Thyroid gland (tissue), 4 donors: ENCODE measurements at places on chromosomes 16 and 17. TPM values are rescaled to one million over a fixed set of nuclear protein-coding genes. Genes with fewer than 3 reads are reported as not detected.

- no peak for DNase-seq
Observed at GRCh38 chr16:49283376-49284049, 1.9 kb upstream of the CBLN1 start.

GRCh38 chr17:48549281-48549630 is 4.3 kb upstream of the HOXB2 start:
- DNase-seq: no peak

The FAAP100 gene
- 35.2 TPM for total RNA-seq

The RHBDF2 gene
- total RNA-seq: 20.0 TPM

- peak; percentile 93 for DNase-seq
Observed at GRCh38 chr17:7857713-7858521, at the start of gene CYB5D1. Gene CYB5D1 (plus strand): TSS chr17:7858003. CDS start chr17:7858135, 132 bp downstream.

DNA sequence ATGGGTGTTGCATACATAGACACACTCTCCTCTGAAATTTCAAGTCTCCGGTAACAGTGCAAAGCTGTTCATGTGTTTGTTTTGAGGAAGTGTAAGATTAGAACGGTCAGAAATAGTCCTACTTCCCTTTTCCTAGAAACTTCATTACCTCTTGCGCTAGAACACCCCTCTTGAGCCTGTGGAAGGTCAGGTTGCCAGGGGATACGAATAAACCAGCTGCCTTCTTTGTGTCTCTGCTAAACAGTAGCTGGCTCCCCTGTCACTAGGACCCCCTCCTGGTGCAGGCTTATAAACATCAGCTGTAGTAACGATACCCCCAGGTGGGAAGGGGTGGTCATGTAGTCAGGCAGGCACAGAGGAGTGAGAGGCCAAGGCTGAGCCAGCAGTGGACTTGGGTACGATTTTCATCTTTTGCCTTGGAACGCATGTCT is 113.4 kb upstream of the RCVRN start:
- DNase-seq: no peak

The AOC3 gene
- 4.2 TPM for total RNA-seq

The YBX2 gene
- total RNA-seq: 1.7 TPM

The TEKT1 gene
- total RNA-seq: not detected

The TBC1D3G gene
- not detected for total RNA-seq

The HLF gene
- total RNA-seq: 50.3 TPM

DNA sequence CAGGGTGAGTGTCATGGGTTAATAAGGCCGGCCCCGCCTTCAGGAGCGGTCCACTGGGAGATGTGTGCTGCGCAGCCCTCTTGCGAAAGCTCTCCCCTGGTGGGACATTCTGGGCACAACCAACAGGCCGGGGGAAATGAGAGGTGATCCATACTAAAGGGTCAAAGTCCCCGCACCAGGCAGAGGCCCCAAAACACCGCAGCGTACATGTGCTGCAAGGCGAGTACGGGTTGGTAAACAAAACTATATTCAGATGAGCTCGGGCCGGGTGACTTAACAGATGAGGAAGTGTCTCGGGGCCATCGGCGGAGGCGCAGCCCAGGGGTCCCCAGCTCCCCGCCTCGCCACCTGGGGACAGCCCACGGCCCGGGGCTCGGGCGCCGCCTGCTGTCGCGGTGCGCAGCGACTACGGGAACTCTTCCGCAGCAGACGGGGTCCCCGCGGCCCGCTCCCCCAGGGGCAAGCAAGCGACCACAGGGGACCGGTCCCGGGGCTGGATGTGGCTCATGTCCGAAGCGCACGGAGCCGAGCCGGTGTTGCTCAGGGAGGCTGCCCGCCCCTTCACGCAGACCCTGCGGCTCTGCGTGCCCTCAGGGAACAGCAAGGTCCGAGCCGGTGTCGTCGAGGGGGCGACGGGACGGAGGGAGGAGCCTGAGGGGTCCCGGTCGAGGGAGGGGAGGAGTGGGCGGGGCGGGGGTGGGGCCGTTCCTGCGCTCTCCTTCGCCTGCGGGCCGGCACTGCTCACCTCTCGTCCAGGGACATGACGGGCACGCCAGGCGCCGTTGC is at the start of gene RAB37:
Gene RAB37 (plus strand): TSS at position 744 of the 786 bp plus-strand sequence. CDS start 17 bp downstream, at position 761.
- no peak for DNase-seq

GRCh38 chr16:73215678-73216377 is 167.9 kb upstream of the ZFHX3 start:
- no peak for DNase-seq

DNA sequence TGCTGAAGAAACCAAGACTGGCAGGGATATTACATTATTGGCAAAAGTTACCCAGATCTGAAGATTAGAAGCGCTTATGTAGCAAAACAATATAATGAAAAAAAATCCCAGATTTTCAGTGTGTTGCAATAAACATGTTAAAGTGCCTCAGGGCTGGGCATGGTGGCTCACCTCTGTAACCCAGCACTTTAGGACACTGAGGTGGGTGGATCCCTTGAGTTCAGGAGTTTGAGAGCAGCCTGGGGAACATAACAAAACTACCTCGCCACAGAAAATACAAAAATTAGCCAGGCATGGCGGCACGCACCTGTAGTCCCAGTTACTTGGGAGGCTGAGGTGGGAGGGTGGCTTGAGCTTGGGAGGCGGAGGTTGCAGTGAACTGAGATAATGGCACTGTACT is 6.8 kb downstream of the ZNF207 start:
- no peak for DNase-seq

DNA sequence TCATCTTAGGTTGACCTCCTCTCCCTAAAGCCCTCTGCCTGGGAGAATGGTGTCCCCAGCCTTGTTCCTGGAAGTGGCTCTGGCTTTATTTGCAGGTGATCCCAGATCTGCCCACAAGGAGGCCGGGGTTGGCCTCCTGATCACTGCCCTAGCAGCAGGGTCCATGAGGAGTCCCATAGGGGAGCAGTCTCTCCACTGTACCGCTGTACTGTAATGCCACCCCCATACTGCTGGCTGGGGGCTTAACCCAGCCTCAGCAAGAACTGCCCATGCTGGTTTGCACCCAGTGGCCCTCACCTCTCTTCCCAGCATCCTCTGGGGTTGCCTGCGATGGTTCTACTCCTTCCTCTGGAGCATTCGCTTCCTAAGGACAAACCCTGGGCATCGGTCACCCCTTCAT is 39.1 kb downstream of the PSME3IP1 start:
- DNase-seq: no peak

GRCh38 chr16:79767421-79768275 is 167.1 kb upstream of the MAF start:
- DNase-seq: peak; percentile 56

GRCh38 chr16:80158766-80159165 is 382.0 kb upstream of the DYNLRB2 start:
- DNase-seq: no peak

GRCh38 chr17:45088741-45089140 is 27.6 kb downstream of the NMT1 start:
- peak; percentile 29 for DNase-seq

GRCh38 chr17:35373534-35373983 is at the start of gene SLFN11:
Gene SLFN11 (minus strand): TSS chr17:35373621. CDS start chr17:35363807, 9,814 bp downstream.
- peak; percentile 86 for DNase-seq

DNA sequence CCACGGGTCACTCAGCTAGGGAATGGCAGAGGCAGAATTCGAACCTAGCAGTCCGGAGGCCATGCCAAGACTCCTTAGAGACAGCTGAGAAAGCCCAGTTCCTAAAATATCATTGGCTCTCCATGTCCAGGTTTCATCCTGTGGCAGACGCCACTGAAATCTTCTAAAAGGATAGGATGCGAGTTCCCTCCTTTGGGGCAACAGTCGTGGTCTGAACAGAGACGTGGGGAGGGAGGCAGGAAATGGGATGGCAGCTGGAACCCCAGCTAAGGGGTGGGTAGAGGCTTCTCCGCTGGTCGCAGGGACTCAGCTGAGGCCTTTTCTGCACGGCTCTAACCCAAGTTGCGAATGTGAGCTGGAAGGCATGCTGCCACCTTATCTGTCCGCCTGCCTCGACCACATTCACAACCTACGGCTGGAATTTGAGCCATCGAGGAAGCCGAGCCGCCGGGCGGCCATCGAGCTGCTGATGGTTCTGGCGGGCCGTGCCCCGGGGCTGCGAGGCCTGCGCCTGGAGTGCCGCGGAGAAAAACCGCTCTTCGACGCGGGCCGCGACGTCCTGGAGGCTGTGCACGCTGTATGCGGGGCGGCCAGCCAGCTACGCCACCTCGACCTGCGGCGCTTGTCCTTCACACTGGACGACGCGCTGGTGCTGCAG is 1.9 kb upstream of the HSF4 start:
- DNase-seq: no peak

The SAMD14 gene
- total RNA-seq: 0.71 TPM

The SP6 gene
- total RNA-seq: 5.9 TPM

The SEPTIN1 gene
- 0.56 TPM for total RNA-seq

GRCh38 chr17:77872714-77873499 is 85.6 kb upstream of the TNRC6C start:
- DNase-seq: no peak

DNA sequence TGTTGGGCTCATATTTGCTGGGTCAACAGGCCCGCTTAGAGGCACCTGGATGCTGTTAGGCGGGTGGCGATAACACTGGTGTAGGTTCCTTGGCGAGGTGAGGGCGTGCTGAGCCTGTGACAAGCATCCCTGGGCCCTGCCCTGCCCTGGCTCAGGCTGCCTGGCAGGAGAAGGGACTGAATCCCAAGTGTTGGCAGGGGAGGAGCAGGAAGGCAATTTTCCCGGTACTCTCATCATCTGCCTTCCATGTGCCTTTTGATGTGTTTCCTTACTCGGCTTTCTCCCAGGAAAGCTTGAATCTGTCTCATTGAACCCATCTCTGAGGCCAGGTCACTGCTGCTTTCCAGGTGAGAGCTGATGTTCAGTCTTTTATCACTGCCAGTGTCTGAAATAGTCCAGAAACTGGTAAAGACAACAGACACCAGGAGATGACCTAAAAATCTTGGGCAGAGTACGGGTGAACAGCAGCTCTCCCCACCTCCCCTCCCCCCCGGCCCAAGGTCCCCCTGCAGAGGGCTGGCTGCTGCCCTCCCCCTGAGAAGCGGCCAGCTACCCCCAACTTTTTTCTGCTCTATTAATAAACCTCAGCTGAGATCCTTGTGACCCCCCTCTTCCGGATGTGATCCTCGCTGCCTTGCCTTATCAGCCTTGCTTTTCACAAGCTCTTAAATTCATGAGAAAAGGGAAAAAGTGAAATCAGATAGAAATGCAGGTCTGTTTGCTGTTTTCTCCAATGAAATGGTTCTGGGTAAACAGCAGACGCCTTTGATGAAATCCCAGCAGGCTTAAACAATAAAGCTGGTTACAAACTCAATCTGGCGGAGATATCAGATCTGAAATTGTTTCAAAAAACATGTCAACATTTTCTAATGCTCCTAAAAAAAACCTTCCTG is 29.0 kb downstream of the RTN4RL1 start:
- no peak for DNase-seq

DNA sequence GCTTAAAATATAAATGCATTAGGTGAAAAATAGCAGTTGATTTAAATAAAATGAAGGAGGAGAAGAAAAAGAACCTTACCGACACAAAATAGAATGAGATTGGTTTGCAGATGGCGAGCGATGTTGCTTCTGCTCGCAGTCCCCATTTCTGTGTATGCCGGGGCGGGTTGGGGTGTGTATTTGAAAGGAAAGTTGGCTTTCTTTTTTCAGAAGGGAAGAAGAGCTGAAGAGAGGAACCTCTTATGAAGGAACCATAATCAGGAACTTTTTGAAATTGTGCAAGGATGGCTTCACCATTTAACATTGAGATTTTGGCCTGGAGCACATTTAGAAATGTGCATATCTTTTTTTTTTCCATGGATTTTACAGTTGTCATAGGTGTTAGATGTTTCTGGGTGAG is at the start of gene IGSF6:
Gene IGSF6 (minus strand): TSS at position 156 of the 400 bp plus-strand sequence. CDS start 10 bp downstream, at position 146.
- DNase-seq: no peak

The KIF19 gene
- total RNA-seq: 0.94 TPM

GRCh38 chr17:74871356-74872076 is 1.3 kb downstream of the FDXR start:
- no peak for DNase-seq
